ENCODE measurements at places on chromosomes 3 and 15.

DNA sequence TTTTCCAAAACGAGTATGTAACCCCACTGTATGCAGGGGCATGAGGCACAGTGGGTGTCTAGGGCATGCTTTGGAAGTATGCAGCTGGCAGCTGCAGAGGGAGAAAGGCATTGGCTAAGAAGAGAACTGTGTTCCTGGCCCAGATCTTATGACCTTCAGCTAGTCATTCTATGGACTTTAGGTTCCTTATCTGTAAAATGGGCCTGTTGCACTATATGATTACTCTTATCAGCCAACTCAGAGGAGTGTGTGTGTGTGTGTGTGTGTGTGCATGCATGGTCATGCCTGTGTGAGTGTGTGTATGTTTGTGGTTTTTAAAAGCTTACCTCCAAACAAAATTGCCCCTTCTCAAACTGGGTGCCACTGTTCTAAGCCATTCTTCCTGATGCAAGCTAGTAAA is 27.4 kb upstream of the CHST2 start:
- DNase-seq: no peak

- no peak for DNase-seq
These were observed 284.4 kb upstream of the WNT5A start for GRCh38 chr3:55771503-55771902.

DNA sequence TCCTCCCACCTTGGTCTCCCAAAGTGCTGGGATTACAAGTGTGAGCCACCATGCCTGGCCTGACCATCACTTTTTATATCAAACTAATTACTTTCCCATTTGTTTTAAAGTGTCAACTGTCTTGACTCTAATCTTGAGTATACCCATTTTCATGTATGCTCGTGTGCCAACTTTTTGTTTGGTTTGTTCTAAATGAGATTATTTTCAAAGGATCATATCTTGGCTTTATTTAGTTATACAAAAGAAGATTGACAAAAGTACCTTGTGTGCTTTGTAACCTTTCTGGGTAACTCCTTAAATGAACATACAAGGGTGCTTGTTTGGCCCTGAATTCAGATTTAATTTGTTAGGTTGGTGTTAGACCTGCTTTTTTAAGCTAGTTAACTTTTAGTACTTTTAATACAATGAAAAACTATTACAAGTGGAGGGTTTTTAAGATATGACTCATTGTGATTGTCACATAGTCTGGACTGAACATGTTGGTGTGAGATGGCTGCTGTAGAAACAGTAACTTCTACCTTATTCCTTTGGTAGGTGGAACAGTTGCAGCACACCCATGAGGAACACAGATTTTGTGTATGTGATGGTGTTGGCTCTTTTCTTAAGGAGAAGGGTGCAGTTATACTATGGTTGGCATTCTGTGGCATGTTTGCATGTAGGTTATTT is 10.7 kb downstream of the KIF23 start:
- DNase-seq: no peak

GRCh38 chr3:152192050-152192449 is 76.7 kb upstream of the MBNL1 start:
- DNase-seq: no peak

DNA sequence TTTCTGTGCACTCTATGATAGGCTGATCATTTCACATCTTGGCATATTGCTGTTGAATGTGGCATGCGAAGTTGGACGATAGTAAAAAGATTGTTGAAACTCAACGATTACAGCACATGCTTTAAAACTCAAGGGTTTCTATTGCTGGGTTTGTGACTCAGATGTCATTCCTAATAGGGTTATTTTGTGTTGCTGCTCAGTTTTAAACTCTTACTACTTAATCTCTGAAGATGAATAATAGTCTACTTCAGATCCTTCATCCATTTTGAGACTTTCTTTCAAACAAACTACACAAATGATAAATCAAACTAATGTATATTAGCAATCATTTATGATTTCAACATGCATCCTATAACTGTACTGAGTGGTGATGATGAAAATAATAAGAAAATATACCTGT is 71.3 kb upstream of the MBNL1 start:
- no peak for DNase-seq

- no peak for DNase-seq
These were observed 38.1 kb downstream of the TRAK1 start for GRCh38 chr3:42129014-42129953.

GRCh38 chr3:134623615-134624245 is 27.1 kb downstream of the KY start:
- no peak for DNase-seq

DNA sequence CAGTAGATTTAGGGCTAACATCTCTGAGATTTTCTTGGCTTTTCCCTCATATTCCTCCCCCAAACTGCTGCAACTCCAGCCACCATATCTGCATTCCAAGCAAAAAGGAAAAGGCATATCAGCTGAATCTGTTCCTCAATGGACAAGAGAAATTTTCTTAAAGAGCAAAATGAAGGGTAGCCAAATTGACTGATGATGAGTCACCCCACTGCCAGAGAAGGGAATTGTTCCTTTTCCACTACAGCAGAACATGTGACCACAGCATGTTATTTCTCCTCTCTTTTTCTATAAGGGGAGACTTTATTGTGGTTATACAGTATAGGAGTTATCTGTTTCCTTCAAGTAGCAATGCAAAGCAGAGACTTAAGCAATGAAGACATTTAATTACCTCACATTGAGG is 172.5 kb downstream of the MTHFS start:
- DNase-seq: no peak

Measured in left renal cortex interstitium (tissue), 4 donors.